ENCODE measurements at places on chromosomes 2 and 18.

- DNase-seq, result no peak
These were observed 446 bp downstream of the COPS9 start for GRCh38 chr2:240135706-240136012.

GRCh38 chr2:172549131-172549530 is 6.8 kb upstream of the PDK1 start:
- no peak for DNase-seq

GRCh38 chr18:56872140-56872539 is 221.0 kb downstream of the WDR7 start:
- DNase-seq, result no peak

GRCh38 chr18:76259711-76260110 is 235.3 kb downstream of the ZNF516 start:
- no peak for DNase-seq

- no peak for DNase-seq
These were observed 368.5 kb downstream of the LRRTM1 start for GRCh38 chr2:79935771-79936657.

DNA sequence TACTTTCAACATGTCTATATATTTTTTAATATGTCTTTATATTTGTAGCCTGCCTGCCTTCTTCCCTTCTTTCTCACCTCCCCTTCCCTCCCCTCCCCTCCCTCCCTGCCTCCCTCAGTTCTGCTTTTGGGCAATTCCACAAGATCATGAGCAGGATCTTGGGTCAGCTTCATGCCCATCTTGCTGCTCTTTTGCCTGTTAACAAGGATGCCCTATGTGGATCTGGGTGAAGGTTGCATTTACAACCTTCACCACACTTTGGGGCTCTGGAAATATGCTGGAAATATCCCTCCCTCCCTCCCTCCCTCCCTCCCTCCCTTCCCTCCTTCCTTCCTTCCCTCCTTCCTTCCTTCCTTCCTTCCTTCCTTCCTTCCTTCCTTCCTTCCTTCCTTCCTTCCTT is 334.1 kb upstream of the FAM98A start:
- DNase-seq, result no peak

DNA sequence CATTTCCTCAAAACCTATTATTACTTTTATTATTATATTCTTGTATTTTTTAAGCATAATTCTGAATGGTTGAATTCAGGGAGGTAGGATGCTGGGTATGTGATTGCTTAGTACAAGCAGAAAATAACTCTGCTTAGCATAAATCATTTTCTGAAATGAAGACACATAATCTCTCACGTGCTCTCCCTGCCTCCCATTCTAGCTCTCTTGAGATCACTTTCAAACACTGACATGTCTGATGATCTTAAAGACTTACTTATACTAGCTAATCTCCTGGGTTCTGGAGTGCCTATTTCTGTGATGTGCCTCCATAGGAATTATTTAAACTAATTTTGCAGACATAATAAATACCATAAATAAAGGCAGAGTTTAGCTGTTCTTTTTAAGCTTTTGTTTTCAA is 1136.0 kb downstream of the SUCLG1 start:
- DNase-seq, result no peak

DNA sequence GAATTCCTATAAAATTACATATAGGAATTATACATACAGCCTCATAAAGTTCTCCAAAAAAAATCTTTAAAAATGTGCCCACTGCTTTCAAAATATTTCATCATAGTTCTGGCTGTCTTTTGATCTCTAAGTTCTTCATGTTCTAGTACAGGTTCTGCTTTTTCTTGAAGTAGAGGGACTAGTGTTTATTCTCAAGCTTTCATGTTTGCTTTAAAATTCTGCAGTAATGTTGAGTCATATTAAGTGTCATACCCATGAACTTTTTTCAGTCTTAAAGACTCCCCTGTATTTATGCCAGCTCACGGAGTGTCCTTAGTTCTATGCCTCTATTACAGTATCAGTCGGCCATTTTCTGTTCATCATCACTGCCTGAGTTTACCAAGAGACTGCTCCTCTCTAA is 54.8 kb upstream of the CCDC141 start:
- no peak for DNase-seq

- no peak for DNase-seq
These were observed 566 bp upstream of the MRPS5 start for GRCh38 chr2:95122197-95122551.

- DNase-seq, result no peak
These were observed 370 bp downstream of the KLHL29 start for GRCh38 chr2:23385351-23385747.

DNA sequence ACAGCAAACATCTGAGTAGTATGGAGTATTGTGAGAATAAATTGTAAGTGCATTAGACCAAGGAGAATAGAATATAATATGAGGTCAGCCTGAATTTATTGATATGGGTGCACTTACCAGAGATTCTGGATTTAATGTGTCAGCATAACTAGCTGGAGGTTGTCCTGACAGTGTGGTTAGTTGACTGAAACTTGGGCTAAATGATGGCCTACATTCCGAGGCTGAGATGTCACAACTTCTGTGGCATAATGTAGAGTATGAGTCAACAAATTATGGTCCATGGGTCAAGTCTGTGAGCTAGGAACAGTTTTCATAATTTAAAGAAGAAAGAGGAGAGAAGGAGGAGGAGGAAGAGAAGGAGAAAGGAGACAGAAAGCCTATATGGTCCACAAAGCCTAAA is 127.6 kb downstream of the QPCT start:
- no peak for DNase-seq
